ENCODE measurements at places on chromosomes 11 and 22.

DNA sequence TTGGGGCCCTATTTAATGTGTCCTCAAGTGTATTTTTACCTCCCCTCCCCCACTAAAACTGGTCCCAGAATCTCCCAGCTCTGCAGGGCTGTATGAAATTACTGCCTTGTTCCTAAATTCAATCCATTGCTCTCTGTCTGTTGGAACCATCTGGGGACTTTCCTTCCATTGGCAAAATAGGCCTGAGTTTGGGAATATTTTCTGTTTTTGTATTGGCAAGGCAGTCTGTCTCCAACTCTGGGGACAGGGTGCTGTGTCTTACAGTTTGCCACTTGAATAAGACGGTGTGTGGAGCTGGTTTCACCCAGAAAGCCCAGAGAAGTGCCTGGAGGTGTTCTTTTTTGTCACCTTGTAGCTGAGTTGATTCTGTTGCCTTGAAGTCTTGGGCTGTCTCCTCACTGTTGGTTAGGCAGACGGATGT, 1.3 kb downstream of the PACS1 start:
- no peak for DNase-seq

DNA sequence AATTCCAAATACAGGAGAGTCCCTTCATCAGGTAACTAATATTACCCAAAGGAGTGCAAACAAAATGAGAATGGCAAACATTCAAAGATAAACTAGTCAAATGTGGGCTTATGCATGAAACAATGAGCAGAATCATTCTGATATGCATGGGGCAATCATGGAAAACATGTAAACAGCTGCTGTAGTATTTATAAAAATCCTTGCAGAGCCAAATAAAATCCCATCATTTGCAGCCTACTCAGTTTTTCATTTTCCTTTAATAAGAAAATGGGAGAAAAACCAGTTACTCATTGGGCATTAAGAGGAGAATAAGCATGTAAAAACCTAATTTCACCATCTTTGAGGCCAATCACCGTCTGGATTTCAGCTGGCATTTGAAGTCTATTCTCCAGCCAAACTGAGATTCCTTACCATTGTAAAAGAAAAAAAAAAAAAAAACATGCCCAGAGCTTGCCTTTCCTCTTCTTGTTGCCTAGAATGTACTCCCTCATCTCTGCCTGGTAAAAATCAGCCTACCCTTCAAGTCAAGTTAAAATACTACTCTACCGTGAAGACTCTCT, 249.1 kb downstream of the TTC28 start:
- DNase-seq: no peak

DNA sequence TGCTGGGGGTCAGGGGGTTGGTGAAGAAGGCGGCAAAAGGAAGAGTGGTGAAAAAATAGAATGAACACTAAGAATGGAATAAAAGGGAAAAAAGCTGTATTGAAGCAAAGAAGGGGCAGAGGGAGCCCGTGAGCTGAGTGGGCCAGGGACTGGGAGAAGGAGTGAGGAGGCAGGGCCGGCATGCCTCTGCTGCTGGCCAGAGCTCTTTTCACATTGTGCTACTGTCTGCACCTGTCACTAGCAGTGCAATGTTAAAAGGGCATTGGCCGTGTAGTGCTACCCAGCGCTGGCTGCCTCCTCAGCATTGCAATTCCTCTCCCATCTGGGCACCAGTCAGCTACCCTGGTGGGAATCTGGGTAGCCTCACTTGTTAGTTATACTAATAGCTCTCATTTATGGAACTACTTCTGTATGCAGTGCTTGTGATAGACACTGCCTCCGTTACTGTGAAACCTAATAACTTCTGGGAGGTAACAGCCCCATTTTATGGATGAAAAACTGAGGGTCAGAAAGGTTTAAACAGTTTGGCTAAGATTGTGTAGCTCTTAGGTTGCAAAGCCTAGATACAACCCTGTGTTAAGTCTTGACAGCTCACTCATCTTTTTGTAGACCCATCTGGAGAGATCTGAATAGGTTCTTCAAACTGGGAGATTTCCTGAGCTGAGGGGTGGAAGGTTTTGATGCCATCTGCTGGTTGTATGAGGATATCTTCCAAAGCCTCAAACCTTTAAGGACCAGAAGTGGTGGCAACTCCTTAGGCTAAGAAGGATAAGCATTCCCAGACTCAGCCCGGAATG, 8.5 kb downstream of the YPEL4 start:
- no peak for DNase-seq

DNA sequence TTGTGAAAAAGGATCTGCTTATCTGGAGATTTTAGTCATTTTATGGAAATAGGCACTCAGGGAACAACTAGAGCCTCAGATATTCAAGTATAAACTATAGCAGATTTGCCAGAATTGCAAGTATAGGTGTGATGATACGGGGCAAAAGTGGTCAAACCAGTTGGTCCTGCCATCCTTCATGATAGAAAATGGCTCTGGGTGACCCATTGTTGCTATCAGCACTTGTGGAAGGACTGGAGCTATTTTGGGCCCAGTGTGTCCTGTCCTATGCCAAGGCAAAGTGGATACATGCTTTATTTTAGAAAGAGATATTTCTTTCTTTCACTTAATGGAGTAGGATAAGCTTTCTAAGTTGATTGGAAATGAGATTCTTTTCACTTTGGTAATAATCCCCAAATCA, 85.2 kb downstream of the PPP6R3 start:
- no peak for DNase-seq

DNA sequence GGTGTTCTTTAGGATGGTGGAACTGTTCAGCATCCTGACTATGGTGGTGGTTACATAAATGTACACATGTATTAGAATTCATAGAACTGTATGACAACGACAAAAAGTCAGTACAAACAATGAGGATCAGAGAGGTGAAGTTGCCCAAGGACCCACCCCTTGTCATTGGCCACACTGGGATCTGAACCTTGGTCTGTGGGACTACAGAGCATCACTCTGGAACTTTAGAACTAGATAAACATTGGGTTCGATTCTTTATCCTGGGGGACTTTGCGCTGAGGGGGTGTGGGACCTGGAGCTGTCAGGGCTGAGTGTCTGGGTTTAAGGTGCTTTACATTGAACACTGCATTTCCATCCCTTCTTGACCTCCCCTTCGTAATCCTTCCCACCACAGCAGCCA, 12.8 kb upstream of the EXT2 start:
- no peak for DNase-seq

DNA sequence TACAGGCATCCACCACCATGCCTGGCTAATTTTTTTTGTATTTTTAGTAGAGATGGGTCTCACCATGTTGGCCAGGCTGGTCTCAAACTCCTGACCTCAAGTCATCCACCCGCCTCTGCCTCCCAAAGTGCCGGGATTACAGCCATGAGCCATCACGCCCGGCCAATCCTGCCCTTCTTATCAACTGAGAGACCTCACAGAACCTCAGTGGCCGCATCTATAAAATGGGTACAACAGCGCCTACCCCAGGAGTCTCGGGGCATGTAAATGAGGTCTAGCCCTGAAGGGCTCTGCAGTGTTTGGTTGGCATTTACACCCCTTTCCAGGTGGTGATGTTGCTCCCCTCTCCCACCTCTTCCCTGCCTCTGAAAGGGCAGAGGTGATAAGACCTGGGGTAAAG, 11.7 kb downstream of the SYNGR1 start:
- no peak for DNase-seq

- peak; percentile 20 for DNase-seq
Measured at GRCh38 chr22:22463855-22464540, 44.5 kb downstream of the ZNF280B start.

- no peak for DNase-seq
Measured at GRCh38 chr11:64571410-64572091, 19.5 kb upstream of the SLC22A12 start.

DNA sequence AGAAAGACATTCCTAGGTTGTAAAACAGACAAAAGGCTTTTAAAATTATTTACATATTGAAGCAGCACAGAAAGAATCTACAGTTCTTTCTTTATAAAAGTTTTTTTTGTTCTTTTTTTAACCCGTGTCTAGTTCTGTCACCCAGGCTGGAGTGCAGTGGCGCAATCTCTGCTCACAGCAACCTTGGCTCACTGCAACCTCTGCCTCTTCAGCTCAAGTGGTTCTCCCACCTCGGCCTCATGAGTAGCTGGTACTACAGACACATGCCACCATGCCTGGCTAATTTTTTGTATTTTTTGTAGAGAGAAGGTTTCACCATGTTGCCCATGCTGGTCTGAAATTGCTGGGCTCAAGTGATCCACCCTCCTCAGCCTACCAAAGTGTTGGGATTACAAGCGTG, 3.8 kb upstream of the INCENP start:
- no peak for DNase-seq

GRCh38 chr22:37747080-37747714, 50.3 kb downstream of the TRIOBP start:
- DNase-seq: no peak

- no peak for DNase-seq
Measured at GRCh38 chr22:38873469-38874411, 1.7 kb upstream of the CBX6 start.

GRCh38 chr11:75891947-75892739, 77.1 kb downstream of the UVRAG start:
- no peak for DNase-seq

GRCh38 chr22:49099496-49100124, 728.1 kb downstream of the BRD1 start:
- no peak for DNase-seq

DNA sequence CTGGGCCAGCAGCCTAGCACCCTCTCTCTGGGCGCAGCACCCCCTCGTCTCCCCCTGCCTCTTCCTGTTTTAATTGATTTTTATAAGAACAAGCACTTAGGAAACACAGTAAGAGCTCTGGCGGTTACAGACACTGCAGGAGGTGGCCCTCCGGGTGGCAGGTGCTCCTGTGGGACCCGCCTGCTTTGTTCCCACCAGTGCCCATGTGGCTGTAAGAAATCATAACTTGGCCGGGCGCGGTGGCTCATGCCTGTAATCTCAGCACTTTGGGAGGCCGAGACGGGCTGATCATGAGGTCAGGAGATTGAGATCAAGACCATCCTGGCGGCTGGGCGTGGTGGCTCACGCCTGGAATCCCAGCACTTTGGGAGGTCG, 18.4 kb downstream of the TSPAN4 start:
- DNase-seq: no peak

DNA sequence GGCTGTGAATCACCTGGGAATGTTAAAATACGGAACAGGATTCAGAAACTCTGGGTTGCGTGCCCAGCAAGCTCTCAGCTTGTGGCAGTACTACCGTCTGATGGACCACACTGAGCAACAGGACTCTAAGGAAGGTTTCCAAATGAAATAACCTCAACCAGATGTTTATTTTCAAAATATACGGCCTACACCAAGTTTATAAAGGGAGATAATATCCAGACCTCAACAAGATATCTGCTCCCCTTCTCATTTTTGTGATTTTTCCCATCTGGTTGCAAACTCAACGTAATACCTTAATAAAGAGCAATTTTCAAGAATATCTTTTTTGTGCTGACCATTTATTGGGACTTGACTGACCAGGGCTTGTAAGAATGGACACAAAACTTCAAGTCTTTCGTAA, 49.4 kb downstream of the SLC25A17 start:
- DNase-seq: no peak

- no peak for DNase-seq
Measured at GRCh38 chr11:120681434-120682331, 170.1 kb downstream of the GRIK4 start.

- no peak for DNase-seq
Measured at GRCh38 chr11:94638902-94639373, 71.8 kb downstream of the PIWIL4 start.

DNA sequence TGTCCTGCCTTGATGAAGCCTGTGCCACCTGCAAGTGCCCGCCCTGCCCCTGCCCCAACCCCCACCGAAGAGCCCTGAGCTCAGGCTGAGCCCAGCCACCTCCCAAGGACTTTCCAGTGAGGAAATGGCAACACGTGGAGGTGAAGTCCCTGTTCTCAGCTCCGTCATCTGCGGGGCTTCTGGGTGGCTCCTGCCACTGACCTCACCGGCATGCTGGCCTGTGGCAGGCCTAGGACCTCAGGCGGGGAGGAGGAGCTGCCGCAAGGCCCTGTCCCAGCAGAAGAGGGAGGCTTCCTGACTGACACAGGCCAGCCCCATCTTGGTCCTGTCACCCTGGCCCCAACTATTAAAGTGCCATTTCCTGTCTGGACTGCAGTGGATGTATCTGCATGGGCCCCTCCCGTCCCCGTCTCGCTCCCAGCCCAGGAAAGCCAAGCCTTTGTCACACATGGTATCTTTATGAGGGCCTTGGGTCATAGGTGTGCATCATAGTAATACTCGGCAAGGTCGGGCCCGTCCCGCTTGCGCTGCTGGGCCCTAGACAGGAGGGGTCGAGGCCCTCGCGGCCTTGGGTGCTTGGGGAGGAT, 882 bp downstream of the FREY1 start:
- no peak for DNase-seq

- no peak for DNase-seq
Measured at GRCh38 chr22:33723915-33724314, 196.4 kb downstream of the LARGE1 start.

DNA sequence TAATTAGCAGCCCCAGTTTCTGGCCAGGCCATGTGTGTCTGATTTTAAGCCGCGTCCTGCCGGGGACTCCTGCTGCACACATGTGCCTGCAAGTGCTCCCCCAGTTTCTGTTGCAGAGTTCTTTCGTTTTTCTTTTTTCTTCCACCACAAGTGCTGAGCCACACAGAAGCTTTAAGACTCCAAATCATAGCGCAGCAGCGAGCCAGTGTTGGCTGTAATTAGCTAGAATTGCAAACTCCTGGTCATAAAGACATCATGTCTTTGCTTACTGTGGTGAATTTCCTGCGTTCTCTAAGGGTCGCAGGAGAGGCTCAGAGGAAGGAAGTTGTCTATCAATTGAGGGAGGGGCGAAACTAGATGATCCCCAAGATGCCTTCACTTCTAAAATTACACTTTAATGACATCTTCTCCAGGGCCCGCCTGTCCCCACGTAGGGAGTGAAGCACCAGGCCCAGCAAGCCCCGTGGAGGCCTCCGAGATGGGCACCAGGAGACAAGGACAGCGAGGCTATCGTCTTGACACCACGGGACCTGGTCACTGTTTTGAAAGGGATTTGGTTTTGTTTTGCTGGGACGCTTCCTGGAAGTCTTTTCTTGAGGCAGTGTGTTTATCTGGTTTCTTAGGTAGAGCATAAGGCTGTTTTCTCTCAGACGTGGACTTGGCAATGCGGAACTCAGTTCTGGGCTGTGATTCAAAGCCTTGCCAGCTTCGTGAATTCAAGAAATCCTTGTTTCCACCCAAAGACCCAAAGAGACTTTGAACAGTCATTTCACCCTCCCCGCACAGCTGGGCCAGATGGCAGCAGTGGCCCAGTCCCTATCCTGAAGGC, 71.8 kb downstream of the UBASH3B start:
- DNase-seq: peak; percentile 16

All from mucosa of descending colon (tissue), 3 donors.